ENCODE measurements at places on chromosomes 12 and 14.

- no peak for DNase-seq
Observed at GRCh38 chr12:102799229-102799628, 117.8 kb downstream of the PAH start.

- no peak for DNase-seq
Observed at GRCh38 chr12:65323070-65323469, 44.6 kb downstream of the MSRB3 start.

GRCh38 chr12:28460420-28461130 is 270.3 kb downstream of the CCDC91 start:
- no peak for DNase-seq

- no peak for DNase-seq
Observed at GRCh38 chr14:61050417-61050816, 69.4 kb downstream of the SLC38A6 start.

DNA sequence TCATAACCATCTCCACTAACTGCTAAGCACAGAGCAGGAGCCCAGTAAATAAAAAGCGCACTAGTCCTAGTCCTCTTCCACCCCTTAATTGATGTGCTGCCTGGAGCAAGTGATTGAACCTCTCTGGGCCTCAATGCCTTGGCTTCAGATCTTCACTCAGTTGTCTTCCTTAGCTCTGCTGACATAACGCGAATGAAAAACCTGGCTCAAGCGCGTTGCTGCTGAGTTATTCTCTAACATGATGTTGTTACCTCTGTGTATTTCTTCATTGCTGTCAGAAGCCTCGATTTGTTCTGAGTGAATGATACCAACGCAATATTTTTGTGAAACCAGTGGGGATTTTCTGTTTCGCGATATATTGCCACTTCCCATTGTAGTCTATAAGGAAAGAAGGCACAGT is 185.1 kb upstream of the CCND2 start:
- DNase-seq, result no peak

- no peak for DNase-seq
Observed at GRCh38 chr14:55665067-55665675, 85.2 kb downstream of the KTN1 start.

DNA sequence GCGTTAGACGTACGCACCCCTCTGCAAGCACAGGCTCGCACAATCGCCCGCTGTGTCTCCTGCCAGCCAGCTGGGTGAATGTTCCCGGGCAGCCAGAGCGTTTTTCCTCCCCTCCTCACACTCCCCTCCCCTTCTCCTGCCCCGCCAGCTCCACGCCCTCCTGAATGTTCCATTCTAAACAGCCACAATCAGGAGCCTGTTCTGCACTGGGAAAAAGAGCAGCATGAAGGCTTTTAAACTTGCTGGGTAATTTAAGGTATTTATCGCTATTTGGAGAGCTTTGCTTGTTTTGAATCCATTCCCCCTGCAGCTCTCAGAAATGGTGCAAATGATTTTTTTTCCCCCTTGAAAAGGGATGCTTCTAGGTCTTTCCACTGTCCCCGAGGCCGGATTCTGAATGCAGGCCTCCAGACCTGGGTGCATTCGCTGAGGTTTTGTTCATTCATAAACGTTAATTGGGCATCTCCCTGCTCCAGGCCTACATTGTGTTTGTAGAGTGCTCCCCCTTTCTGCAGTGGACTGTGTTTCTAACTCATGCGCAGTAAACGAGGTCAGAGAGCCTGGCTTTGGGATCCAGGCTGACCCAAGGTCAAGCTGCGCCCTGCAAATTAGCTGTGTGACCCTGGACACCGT is 212.5 kb downstream of the CHST11 start:
- DNase-seq, result no peak

DNA sequence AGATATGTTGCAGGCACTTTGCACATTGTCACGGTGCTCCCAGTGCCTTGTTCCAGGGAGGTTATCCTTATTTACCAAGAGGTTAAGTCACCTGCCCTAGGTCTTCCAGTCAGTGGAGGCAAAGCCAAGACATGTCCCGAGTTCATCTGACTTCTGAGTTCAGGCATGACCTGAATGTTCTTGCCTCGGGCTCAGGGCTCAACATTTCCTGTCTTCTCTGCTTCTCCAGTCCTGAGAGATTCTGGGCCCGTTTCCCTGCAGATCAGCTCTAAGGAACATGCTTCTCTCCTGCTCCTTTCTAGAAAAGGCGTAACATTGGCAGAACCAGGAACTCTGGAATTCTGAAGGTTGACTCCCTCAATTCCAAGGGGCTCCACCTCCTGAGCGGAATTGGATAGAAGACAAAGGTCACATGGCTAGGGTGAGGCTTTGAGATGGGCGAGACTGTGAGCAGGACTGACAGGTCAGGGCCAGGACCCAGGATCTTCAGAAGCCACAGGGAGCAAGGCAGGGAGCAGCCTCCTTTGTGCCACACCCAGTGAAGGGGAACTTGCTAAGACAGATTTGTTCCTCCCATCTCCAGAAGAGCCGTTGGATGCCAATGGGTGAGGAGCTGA is 19.9 kb downstream of the BDKRB2 start:
- DNase-seq, result no peak

GRCh38 chr14:26104717-26105116 is 493.1 kb downstream of the NOVA1 start:
- DNase-seq, result no peak

DNA sequence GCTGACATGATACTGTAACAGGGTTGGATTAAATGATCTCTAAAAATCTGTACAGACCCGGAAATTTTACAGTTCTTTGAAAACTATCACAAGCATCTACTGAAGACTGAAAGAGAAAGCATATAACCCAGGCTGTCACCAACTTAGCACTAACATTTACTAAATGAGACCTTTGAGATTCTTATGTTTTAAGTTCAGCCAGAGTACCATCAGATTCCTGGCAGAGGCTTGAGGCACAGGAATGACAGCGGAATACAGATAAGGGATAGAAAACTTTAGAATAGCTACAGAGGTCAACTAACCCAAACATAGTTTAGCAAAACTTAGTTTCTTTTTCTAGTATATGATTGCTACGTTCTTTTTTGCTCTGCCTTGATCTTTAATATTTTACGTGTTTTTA is 91.6 kb upstream of the FERMT2 start:
- no peak for DNase-seq

DNA sequence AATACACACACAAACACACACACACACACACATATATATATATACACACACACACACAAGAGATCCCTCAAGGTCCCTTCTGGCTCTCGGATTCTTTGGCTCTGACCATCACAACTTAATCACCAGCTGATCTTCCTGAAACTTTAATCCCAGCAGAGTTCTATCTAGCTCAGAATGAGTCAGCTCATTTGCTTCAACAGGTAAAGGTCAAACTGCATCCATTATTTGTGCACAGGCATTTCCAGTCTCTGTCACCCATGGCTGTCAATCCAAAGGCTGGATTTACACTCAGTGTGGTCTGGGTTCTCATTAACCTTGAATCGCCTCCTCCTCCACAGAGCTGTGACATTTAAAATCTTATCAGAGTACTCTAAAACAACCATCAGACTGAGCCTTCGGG is 113.3 kb upstream of the TMPO start:
- no peak for DNase-seq

DNA sequence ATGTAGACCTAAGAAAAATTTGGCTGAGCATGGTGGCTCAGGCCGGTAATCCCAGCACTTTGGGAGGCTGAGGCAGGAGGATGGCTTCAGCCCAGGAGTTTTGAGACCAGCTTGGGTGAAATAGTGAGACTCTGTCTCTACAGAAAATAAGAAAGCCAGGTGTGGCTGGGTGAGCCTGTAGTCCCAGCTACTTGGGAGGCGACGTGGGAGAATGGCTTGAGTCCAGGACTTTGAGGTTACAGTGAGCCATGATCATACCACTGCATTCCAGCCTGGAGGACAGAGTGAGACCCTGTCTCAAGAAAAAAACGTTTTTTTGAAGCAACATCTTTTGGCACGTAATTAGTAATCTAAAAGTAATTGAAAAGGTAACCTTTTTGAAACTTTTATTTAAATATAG is 70.9 kb downstream of the FERMT2 start:
- DNase-seq, result no peak

DNA sequence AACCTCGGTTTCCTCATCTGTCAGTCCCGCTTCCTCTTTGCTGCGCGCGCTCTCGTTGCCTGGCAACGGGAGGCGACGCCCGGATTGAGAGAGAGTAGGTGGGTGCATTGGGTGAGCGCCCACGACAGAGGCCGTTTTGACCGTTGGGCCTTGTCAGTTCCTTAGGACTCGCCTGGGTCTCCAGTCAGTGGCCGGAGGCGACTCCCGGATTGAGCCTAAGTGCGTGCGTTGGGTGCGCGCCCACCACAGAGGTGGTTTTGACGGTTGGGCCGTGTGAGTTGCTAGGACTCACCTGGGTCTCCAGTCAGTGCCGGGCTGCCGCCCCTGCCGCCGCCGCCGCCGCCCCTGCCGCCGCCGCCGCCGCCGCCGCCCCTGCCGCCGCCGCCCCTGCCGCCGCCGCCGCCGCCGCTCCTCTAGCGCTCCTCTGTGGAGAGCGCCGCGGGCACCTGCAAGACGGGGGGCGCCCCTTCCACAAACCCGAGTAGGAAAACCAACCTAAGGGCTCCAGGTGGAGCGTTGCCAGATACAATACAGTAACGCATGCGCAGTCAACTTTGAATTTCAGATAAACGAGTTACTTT is 37.2 kb downstream of the APOBEC1 start:
- no peak for DNase-seq

DNA sequence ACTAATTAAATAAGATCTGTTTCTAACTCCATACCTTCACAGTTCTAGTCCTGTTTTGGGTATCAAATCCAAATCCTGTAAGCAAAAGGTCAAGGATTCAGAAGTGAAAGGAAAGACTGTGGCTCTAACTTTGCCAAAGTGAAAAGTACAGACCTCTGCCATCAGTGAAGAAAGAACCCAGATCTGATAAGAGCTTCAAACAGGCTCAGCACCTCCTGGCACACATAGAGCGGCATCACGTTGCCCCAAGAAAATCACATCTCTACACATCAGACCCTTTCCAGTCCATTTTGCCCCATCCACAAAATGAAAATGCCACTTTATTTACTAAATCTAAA is 23.2 kb downstream of the CLIP1 start:
- no peak for DNase-seq

- DNase-seq, result no peak
Observed at GRCh38 chr12:7444076-7444475, at the start of gene CD163L1. Gene CD163L1, minus strand, starts transcription at chr12:7444153. Its CDS starts 26 bp downstream, at chr12:7444127.

- DNase-seq, result no peak
Observed at GRCh38 chr12:123075646-123076171, 75.2 kb downstream of the PITPNM2 start.

DNA sequence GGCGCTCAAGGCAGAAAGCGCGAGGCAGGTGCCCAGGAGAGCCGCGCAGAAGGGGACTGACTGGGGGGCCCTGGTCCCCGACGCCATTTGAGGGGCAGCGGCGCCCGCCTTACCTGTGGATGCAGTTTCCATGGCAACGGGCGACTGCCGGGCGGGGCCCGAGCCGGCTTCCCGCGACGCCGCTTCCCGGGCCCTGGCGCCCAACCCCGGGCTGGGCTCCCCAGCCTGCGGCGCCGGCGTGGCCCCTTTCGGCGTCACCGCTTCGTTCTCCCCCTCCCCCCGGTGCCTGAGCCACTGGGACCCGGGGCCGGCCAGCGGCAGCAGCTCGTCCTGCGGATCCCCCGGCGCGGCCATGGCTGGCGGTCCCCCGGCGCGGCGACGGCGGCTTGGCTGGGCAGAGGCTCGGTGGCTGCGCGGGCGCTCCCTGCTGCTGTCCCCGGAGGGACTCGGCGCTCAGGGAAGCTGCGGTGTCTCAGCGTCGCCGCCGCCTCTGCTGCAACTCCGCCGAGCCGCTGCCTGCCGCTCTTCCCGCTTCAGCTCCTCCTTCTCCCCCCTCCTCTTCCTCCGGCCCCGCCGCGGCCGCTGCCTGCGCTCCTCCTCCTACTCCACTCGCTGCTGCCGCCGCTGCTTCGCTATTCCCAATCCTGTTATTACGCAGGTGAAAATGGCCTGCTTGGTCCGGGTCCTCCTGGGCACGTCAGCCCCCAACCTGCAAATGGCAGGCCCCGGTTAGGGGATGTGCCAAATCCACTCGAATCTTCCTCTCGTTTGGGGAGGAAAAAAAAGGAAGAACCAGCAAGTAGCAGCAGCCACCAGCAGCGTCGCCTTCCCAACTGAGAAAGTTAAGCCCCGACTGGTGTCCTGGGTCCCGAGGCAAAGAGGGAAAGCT is at the start of gene RTN1:
RTN1 (minus strand) TSS at position 500 of the 889 bp plus-strand sequence; CDS start at position 354, 146 bp downstream.
- DNase-seq, result no peak

DNA sequence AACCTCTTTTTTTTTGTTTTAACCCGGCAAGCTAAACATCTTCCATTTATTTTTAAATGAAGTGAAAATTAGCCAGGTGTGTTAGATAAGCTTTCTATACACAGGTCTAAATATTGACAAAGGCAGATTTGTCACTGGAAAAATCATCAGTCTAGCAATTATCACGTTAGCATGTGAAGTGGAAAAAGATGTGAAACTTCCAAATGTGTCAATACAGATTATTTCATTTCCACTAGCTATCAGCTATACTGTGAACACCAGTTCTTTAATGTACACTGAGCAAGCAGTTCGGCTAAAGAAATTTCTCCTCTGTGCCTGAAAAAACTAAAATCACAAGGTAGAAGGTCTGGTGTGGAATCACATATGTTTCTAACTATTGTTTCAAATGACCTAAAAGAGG is 96.6 kb upstream of the G2E3 start:
- DNase-seq, result no peak

GRCh38 chr12:29427964-29428363 is 47.0 kb upstream of the ERGIC2 start:
- DNase-seq, result no peak

DNA sequence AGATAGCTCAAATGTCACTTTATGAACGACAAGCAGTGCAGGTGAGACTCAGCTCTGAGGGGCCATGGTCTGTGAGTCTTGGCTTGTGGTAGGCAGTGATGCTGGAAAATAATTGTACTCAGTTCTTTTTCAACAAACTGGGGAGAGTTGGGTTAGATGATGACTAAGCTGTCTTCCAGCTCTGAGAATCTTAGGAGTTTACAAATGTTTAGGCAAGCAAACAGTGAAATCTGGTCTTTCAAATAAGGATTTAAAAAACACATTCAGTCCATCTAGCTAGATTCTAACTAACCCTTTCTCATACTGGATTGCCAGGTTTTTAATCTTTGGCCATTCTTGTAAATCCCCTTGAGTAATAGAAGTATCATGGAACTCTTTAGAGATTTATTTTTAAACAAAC is 3.4 kb downstream of the PHC1 start:
- no peak for DNase-seq

- no peak for DNase-seq
Observed at GRCh38 chr12:57815177-57816000, 3.1 kb downstream of the AVIL start.

DNA sequence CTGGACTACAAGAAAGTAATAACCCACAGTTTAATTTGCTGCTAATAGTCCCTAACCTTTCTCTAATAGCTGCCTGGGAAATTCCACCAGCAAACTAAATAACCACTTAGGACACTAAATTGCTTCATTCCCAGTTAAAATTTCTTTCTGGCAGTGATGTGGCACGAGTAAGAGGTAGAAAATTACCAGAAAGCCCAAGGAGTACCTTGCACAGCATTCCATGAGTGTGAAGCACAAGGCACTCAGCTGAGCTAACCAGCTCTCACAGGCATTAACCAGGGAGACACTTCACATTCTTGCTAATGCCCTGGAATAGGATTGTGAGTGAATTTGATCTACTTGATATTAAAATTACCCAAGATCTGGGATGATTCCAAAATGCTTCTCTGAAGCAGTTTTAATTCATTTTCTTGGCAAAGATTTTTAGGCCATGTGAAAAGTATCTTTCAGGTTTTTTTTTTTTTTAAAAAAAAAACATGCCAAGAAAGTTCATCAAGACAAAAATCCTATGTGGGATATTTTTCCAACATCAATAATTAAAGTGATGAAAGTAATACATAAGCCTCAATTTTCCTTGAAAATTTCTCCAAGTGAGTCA is 29.5 kb downstream of the TSPAN8 start:
- no peak for DNase-seq

GRCh38 chr12:121713257-121713777 is 765 bp downstream of the TMEM120B start:
- DNase-seq, result no peak
